CD4-positive, alpha-beta T cell treated with Interleukin-15 for 1 hour (primary cell): ENCODE measurements at places on chromosomes 5 and 9.

DNA sequence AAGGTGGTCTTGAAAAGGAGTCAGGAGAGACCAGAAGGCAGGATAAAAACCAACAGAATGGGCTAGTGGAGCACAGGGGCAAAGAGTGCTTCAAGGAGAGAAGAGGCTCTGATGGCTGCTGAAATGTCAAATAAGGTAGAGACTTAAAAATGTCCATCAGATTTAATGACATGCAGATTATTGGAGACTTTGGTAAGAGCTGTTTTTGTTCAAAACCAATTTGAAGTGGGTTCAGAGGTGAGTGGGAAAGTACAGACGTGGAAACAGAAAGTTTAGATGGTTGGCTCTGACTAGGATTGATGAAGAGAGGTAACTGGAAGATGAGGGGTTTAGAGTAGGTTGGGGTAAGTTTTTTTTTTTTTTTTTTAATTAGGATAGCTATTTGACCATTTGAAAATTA, 14.1 kb downstream of the SLC25A46 start:
- no peak for DNase-seq

DNA sequence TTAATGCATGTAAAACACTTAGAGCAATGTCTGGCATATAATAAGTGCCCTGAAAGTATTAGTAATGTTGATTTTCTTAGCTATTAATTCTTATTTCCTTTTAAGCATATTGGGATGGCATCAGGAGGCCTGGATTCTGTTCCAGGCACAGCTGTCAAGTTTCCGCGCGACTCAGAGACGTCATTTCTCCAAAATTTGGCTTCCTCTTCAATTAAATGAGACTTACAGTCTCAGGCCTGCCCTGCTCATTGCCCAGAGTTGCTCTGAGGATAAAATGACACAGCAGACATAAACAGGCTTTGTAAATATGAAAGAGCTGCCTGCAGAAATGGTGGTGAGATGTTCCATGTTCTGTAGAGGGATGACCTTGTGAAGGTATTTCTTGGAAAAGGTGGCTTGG, 159.8 kb upstream of the GLRA1 start:
- DNase-seq = no peak

DNA sequence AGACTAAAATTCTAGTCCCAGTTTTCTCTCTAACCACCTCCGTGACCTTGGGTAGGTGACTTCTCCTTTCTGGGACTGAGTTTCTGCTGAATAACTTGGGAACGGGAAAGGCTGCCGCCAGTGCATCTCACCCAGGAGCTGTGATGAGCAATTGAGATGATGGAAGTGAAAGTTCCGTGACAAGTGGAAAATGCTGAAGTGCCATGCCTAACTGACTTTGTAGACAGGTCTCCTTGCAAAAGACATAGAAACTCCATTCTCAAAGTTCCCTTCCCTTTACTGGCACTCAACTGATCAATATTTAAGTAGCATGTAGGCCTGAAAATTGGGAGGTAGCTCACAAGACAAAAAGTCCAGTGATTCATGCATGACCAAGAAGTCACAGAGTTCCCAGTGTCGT, 6.3 kb upstream of the ADAM19 start:
- DNase-seq = no peak

- DNase-seq = no peak
Measured at GRCh38 chr5:160793530-160793899, 58.5 kb downstream of the ATP10B start.

GRCh38 chr9:120890320-120891244, 13.6 kb upstream of the PHF19 start:
- DNase-seq = no peak

DNA sequence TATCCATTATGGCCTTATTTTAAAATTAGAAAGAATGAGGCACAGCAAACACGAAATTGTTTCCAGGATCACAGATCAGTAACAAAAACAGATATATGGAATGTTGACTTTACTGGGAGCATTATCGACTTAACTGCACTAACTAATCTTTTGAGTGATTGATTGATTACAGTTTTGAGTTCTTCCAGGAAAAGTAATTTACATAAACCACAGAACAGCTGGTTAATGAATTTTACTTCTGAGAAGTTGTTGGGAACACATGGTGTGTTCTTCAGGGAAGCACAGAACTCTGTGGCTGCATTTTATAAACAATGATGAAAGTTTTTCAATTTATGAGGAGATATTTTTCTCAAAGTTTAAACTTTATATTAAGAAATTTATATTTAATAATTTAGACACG, 802.4 kb upstream of the ACO1 start:
- no peak for DNase-seq

GRCh38 chr5:13581914-13582313, 362.6 kb downstream of the DNAH5 start:
- DNase-seq = no peak

GRCh38 chr5:2020730-2021129, 138.0 kb upstream of the IRX4 start:
- no peak for DNase-seq

- no peak for DNase-seq
Measured at GRCh38 chr9:92747459-92748232, 17.0 kb downstream of the BICD2 start.

DNA sequence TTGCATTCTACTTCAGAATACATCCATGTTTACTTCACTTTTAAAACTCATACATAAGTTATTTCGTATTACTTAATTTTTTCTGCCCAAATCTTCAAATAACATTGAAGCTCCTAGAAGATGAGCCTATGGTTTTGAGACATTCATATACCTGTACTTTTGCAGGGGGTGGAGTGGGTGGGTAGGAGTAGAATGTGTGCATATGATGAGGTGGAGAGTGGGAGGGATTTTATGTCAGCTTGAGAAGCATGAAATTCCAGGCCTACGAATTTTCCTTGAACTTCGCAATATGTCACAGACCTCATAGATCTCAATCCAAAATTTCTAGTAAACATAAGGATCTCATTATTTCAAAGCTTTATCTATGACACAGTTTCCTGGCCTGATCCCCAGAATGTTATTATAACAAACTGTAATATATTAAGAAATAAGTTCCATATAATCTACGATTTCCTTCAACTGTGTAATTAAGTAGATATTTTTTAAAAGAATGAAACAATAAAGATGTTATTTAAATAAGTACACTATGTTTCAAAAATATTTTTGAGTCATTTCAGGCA, 19.7 kb upstream of the MOB3B start:
- no peak for DNase-seq

- no peak for DNase-seq
Measured at GRCh38 chr5:129746876-129747275, 1.0 kb upstream of the MINAR2 start.

- DNase-seq = peak; percentile 17
Measured at GRCh38 chr9:93093127-93093876, 2.7 kb upstream of the CARD19 start.

DNA sequence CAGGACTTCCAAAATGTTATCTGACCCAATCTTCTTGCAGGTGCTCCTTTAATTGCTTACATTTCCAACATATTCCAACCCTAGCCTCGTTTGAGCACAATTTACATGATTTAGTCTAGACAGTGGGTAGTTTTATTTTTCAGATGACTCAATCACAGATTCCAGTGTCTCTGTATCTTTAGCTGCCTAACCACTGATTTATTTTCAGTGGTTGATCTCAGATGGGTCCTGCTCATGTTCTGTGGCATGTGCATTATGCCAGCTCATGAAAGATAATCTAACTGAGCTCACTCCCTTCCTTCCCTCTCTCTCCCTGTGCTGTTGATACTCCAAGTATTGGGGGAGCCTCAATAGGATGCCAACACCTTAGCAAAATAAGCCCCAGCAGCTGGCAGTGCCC, 106.1 kb upstream of the ICE1 start:
- DNase-seq = no peak

GRCh38 chr5:88214655-88215054, 54.0 kb downstream of the TMEM161B start:
- no peak for DNase-seq

GRCh38 chr9:110844121-110844520, 175.5 kb downstream of the MUSK start:
- DNase-seq = no peak

DNA sequence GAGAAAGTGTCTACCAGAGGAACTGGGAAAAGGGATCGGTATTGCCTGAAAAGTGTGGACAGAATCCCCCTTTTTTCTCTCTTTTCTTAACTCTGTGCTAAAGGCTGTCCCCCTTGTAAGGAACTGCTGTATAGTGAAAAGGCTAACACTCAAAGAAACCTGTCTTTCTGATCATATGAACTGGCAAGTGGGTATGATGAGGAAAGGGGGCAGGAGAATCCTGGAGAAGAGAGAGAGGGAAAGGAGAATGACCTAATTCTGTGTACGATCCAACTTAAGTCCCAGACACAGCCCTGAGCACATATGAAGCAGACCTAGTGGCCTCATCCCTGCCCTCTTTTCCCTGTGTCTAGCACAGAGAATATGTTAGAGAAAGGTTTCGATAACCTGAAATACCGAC, 967 bp downstream of the ANKRD31 start:
- no peak for DNase-seq

GRCh38 chr5:159814805-159815585, 101.3 kb upstream of the ADRA1B start:
- DNase-seq = no peak

DNA sequence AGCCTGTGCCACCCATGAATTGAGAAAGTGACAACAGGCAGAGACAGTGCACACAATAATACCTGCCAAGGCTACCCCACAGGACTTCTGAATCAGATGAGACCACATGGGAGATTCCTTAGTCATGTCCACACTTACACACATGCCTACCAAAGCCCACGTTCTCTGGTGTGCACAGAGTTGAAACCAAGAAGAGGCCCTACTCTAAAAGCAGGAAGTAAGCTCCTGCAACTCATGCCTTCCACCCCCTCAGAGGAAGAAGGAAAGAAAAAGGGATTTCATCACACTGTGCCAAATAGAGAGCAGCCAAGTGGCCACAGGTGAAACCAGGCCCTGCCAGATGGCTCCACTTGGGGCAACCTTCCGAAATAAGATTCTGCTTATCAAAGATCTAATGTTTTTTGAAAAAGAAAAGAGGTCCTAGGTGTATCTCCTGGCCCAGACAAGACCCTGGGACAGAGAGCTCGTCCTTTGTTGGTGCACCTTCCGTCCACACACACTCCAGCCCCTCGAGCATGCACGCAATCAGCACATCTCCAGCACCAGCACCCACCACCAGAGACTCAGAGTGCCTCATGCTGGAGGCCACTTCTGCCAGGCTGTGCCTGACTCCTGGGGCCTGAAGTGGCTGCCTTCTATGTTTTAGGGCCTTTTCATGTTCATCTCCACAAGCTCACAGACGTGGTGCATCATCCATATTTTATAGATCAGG, 114.6 kb upstream of the SPOCK1 start:
- DNase-seq = no peak

- no peak for DNase-seq
Measured at GRCh38 chr5:52893863-52894262, 95.3 kb upstream of the ITGA2 start.

- no peak for DNase-seq
Measured at GRCh38 chr5:177124486-177124991, 9.0 kb upstream of the NSD1 start.

DNA sequence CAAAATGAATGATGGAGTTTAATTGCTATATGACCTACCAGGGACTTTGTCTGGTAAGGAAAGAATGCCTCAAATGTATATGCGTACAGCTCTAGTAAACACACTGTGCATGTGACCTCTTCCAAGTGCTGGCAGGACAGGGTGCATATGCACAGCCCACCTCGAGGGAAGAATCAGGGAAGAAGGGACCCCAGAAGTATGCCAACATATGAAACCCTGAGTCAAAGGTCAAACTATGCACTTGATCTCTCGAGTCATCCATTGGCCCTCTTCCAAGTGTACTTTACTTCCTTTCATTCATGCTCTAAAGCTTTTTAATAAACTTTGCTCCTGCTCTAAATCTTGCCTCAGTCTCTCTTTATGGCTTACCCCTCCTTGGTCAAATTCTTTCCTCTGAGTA, 804.6 kb upstream of the COX7C start:
- no peak for DNase-seq

- DNase-seq = no peak
Measured at GRCh38 chr9:122946461-122947005, 5.7 kb downstream of the RABGAP1 start.

DNA sequence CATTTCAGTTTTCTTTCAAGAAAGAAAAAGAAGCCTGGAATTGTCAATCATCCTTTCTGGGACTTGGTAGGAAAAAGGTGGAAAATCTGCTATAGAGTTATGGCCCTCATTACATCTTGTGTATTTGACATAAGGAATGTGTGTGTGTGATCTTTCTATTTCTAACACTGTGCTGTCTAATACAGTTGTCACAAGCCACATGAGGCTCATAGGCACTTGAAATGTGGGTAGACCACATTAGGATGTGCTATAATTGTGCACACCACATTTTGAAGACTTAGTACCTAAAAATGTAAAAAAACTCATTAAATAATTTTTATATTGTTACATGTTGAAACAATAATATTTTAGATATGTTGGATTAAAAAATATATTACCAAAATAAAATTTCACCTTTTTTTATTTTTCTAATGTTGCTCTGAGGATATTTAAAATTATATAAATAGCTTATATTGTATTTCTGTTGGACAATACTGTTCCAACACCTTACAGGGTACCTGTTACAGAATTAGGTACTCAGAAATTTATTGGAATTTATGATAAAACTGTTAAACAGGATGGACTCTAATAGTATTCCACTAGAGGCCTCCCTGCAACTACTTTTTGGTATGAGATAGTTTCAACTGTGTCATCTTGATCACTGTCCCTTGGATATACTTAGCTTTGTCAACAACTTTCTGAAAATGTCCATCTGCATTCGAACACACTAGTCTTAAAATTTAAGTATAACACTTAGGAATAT, 18.4 kb downstream of the MSANTD3 start:
- no peak for DNase-seq

DNA sequence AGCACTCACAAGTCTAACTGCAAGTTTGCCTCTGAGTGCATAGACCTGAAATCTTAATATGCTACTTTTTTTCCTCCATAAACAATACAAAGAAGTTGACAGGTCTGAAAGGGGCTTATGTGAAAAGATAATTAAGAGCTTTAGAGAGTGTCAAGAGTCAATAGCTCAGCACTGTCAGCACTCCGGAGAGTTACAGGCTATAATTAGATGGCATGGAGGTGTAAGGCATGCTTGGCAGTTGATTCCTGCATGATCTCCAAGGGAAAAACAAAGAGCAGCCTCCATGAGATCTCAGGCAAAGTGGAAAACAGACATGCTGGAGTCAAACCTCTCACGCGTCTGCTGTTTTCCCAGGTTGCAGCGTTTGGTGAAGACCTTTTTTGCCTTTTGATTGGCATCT, 468.7 kb downstream of the TLE4 start:
- no peak for DNase-seq
